ENCODE measurements at places on chromosomes 5 and 9.

- H3K4me1 ChIP-seq, result peaks cover 7% of the 10 kb centered on the region
- no peak overlapping the region for H3K27ac ChIP-seq
- H3K4me3 ChIP-seq, result no peak overlapping the region
- H3K27me3 ChIP-seq, result no peaks in the 10 kb centered on the region
- no peaks in the 10 kb centered on the region for H3K36me3 ChIP-seq
These were observed 128.1 kb upstream of the BOD1 start for GRCh38 chr5:173744551-173744950.

DNA sequence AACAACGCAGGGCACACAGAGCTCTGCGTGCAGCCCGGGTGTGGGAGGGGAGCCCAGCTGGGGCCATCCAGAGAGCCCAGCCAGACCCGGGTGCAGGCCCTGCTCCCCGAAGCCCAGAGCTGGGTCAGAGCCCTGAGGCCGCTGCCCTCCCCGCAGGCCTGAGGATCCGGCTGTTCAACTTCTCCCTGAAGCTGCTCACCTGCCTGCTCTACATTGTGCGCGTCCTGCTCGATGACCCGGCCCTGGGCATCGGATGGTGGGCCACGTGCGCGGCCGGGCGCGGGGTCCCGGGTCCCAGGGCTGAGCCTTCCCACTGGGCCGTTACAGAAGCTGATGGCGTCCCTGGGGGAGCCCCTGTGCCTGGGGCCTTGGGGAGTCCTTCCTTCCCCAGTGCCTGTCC is 48.8 kb downstream of the KCNT1 start:
- DNase-seq, result no peak
- no peak overlapping the region for H3K27ac ChIP-seq
- H3K4me3 ChIP-seq, result no peak overlapping the region

DNA sequence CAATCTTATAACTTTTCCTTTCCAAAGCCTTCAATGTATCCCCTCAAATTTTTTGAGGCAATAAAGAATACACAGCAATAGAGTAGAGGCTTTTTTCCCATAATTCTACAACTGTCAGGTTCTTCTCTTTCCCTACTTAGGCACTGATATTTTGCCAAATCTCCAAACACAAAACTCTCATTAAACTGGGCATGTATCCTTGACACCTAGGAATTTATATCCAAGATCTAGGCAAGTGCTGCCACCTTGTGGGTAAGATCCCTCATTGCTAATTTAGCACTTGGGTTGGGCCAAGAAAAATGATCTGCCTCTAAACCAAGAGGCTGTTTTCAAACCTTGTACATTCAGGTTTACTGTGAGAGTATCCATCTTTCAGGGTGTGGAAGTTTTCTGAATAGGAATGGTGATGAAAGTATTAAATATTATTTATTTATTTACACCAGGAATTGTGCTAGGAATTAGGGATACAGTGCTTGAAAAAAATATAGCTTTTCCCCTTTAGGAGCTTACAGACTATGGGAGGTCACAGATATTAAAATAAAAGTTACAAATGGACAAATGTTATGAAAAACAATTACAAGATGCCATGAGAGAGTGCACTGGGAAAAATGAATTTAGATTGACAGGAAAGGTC is 17.6 kb downstream of the TSTD2 start:
- H3K27ac ChIP-seq, result no peak overlapping the region
- peaks cover 10% of the 10 kb centered on the region for H3K36me3 ChIP-seq
- H3K27me3 ChIP-seq, result no peaks in the 10 kb centered on the region
- peaks cover 2% of the 10 kb centered on the region for H3K4me1 ChIP-seq

DNA sequence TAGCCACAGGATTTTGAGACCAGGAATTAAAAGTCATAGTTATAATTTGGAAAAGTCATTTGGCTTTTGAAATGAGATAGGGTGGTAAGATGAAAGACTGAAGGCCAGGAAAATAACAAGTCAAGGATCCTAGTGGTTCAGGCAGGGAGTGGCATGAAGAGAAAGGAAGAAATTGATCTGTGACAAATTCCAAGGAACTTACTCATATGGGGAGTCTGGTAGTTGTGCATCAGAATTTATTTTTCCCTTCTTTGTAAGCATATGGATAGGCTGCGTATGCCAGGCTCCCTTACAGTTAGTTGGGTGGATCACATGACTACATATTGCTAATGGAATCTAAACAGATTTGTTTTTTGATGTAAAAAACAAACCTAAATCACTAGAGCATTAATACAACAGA is 21.0 kb downstream of the ISL1 start:
- H3K27ac ChIP-seq, result no peak overlapping the region

DNA sequence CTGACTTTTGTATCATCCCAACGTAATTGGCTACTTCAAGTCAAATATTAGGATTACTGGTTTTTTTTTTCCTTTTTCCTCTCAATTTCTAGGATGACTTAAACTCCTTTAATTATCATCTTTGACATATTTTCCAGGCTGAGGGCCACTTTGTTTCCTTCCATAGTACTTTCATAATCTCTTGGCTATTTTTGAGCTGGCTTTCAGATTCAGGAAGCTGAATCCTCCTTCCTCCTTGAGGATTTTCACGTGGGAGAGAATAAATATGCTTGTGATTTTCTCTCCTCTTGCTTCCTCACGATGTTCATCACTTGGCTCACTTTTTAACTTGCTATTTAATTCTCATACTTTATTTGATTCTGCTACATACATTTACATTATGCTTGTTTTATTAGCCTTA is 88.1 kb downstream of the ITGA1 start:
- DNase-seq, result no peak
- H3K27me3 ChIP-seq, result no peaks in the 10 kb centered on the region
- H3K27ac ChIP-seq, result peak overlapping the region; percentile 68
- peaks cover 51% of the 10 kb centered on the region for H3K36me3 ChIP-seq
- H3K4me1 ChIP-seq, result peaks cover 58% of the 10 kb centered on the region

DNA sequence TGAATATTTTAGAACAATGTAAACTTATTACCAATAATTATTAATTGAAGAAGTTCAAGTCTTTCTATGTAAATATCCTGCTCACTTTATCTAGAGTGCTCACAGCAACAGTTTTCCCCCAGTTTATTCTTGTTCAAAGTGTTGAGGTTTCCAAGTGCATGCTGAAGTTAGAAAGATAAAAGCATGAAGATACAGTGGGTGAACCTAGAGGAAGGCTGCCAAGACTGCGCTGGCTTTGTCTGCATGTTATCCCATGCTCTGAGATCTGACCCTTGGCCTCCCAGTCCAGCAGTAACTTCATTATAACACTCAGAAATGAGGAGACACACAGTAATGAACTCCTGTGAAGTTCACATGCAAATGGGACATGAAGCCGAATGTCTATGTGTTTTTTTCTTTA is 76.0 kb upstream of the PIP5K1B start:
- no peaks in the 10 kb centered on the region for H3K36me3 ChIP-seq
- H3K27me3 ChIP-seq, result peaks cover 6% of the 10 kb centered on the region
- no peak overlapping the region for H3K27ac ChIP-seq
- DNase-seq, result no peak
- no peaks in the 10 kb centered on the region for H3K4me1 ChIP-seq

DNA sequence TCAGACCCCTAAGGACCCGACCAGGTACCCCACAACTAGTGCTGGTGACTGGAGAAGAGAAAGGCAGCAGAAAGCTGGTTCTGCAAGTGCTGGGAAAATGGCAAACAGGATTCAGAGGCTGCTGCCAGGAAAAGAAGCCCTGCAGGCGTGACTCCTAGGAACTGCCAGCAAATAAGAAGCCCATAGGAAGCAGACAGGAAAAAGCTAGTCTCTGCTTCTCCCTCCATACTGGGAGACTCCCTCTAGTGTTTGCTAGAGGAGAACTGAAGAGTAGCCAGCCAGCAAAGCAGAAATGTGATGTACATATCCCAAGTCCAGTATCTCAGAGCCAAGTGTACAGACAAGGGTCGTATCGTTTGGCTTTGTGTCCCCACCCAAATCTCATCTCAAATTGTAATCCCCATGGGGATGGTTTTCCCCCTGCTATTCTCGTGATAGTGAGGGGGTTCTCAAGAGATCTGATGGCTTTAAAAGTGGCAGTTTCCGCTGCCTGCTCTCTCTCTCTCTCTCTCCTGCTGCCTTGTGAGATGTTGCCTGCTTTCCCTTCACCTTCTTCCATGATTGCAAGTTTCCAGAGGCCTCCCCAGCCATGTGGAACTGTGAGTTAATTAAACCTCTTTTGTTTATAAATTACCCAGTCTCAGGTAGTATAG is 38.1 kb upstream of the TUSC1 start:
- no peak overlapping the region for H3K27ac ChIP-seq
- peaks cover 8% of the 10 kb centered on the region for H3K27me3 ChIP-seq
- no peaks in the 10 kb centered on the region for H3K36me3 ChIP-seq
- no peak overlapping the region for H3K4me3 ChIP-seq

DNA sequence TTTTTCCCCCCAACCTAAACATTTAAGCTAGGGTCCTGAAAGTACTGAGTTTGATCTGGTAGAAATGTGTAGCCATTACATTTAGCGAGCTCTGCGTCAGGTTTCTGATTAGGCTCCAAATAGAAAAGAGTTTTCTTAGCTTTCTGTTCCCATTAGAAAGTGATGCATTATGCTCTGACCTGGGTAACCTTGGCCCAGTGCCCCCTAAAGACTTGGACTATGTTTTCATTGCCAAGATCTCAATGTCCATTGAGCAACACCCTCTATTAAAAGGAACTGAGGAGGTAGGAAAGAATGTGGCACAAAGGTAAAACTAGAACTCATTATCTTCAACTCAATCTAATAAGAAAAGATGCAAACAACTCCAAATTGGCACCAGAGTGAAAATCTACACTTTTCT is 358.9 kb upstream of the PCSK5 start:
- H3K4me1 ChIP-seq, result peaks cover 4% of the 10 kb centered on the region
- H3K36me3 ChIP-seq, result no peaks in the 10 kb centered on the region
- H3K4me3 ChIP-seq, result no peak overlapping the region
- DNase-seq, result no peak
- no peak overlapping the region for H3K27ac ChIP-seq

GRCh38 chr5:124053340-124053739 is 541.4 kb downstream of the CSNK1G3 start:
- no peak overlapping the region for H3K27ac ChIP-seq
- H3K27me3 ChIP-seq, result no peaks in the 10 kb centered on the region
- no peak overlapping the region for H3K4me3 ChIP-seq
- no peak for DNase-seq

DNA sequence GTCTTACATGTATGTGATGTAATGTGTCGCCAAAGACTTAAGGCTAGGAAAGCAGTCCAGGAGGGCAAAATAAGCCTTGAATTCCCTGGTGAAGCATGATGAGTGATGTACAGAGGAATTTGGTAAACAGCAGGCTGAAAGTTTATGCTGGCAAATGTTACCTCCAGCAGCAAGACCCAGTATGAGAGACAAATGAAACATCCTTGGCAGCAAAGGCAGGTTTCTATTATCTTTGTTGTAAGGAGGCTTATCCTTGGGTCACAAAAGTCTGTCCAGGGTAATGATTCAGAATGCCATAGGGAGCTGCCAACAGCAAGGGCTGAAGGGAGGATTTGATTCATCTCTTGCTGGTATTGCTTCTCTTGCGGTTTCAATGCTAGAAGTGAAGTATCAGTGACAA is 75.9 kb upstream of the HTR4 start:
- peaks cover 19% of the 10 kb centered on the region for H3K27me3 ChIP-seq
- no peak overlapping the region for H3K4me3 ChIP-seq
- no peaks in the 10 kb centered on the region for H3K36me3 ChIP-seq

- peaks cover 13% of the 10 kb centered on the region for H3K4me1 ChIP-seq
- H3K27ac ChIP-seq, result no peak overlapping the region
- H3K27me3 ChIP-seq, result peaks cover 3% of the 10 kb centered on the region
- no peak for DNase-seq
These were observed 65.7 kb upstream of the ANKH start for GRCh38 chr5:14937254-14937653.

- DNase-seq, result no peak
- peaks cover 1% of the 10 kb centered on the region for H3K4me1 ChIP-seq
- no peak overlapping the region for H3K27ac ChIP-seq
These were observed 93.1 kb downstream of the PCDH1 start for GRCh38 chr5:141785135-141785534.

DNA sequence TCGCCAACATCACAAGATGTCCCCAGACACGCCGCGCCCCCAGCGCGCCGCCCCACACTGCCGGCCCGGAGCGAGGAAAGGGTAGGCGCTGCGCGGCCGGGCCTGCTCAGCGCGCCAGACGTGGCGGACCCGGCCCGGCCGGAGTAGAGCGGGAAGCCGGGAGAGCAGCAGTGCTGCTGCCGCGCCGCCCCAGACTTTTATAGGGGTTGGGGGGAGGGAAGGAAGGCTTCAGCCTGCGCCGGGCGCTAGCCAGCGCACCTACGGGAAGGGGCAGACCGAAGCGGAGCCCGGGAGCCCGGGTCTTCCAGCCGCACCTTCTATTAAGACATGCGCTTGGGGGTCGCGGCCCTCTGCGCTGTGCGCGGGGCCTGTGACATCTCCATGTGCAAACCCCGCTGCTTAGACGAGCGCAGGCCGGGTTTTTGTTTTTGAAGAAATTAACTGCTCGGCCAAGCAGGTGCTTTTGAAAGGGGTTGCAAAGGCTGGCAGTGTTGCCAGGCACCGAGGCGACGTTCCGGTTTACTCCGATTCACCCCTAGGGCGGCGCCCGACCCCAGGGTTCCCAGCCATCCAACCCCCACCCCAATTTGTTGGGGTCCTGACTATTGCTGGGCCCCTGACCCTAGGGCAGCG is 353 bp upstream of the PAX5 start:
- peaks cover 7% of the 10 kb centered on the region for H3K36me3 ChIP-seq
- no peak overlapping the region for H3K27ac ChIP-seq
- H3K4me3 ChIP-seq, result peak overlapping the region; percentile 45
- peaks cover 36% of the 10 kb centered on the region for H3K4me1 ChIP-seq
- no peak for DNase-seq

DNA sequence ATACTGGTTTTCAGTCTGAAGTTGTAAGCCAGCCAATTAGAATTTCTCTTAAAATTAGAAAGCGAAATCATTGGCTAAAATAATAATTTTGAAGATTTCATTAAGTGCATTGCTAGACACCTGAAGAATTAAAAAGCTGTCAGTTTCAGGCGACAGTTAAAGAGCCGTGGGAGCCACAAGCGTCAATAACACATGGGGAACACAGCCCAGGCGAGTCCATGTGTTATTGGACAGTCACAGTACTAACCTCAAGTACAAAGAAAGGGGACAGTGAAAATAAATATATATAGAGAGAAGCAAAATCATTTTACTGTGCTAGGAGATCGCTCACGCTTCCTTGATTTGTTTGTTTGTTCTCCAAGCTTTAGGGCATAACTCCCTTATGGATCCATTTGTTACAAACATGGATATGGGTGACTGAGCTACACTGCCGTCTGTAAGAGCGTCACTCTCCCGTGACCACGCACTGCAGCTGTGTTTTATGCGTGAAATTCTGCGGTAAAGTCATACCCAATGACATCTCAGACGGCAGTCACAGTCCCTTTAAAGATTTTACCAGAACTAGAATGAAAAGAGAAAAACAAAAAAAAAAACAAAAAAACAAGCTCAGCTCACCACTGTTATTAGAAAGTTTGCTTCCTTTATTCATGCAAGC is 83.2 kb downstream of the USP20 start:
- no peaks in the 10 kb centered on the region for H3K27me3 ChIP-seq
- H3K4me1 ChIP-seq, result no peaks in the 10 kb centered on the region
- no peak overlapping the region for H3K4me3 ChIP-seq
- peaks cover 11% of the 10 kb centered on the region for H3K36me3 ChIP-seq
- no peak overlapping the region for H3K27ac ChIP-seq
- DNase-seq, result no peak

GRCh38 chr9:72168075-72168474 is 18.8 kb downstream of the GDA start:
- H3K36me3 ChIP-seq, result no peaks in the 10 kb centered on the region
- no peak overlapping the region for H3K27ac ChIP-seq
- DNase-seq, result no peak
- H3K27me3 ChIP-seq, result no peaks in the 10 kb centered on the region
- no peaks in the 10 kb centered on the region for H3K4me1 ChIP-seq
- no peak overlapping the region for H3K4me3 ChIP-seq

- H3K27ac ChIP-seq, result no peak overlapping the region
- peaks cover 9% of the 10 kb centered on the region for H3K4me1 ChIP-seq
- no peaks in the 10 kb centered on the region for H3K36me3 ChIP-seq
- peak; percentile 73 for DNase-seq
These were observed 17.9 kb downstream of the TPPP start for GRCh38 chr5:675111-675870.
